ENCODE measurements at places on chromosomes 3 and 15.

DNA sequence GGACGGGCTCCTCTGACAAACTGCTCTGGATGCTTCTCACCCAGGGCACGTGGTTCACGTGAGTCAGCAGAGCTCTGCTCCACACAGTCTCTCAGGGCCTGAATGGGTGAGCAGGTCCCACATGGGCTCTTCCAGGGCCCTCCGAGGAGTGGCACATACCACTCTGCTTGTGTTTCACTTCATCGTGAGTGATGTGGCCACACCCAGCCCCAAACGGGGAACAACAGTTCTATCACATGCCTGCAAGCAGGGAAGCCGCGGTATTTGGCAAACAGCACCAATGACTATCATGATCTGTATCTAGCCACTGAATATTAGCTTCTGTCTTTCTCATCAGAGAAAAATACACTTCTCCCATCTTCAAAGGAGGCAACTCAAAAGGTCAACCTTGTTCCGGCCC lies 352.8 kb downstream of the GABRG3 start:
- no peak for DNase-seq

- DNase-seq = peak; percentile 56
Measured at GRCh38 chr3:64340641-64341101, 115.4 kb upstream of the PRICKLE2 start.

DNA sequence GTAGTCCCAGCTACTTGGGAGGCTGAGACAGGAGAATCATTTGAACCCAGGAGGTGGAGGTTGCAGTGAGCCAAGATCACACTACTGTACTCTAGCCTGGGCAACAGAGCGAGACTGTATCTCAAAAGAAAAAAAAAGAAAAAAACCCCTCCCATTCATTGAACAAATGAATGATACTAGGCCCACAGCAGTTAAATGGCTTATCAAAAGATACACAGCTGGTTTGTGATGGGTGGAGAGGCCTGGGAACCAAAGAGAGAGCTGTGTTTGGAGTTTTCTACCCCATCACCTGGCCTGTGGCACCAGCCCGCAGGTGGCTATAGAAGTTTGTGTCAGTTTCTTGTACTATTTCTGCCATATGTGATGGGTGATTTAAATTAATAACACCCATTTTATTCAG lies 43.1 kb upstream of the LCTL start:
- no peak for DNase-seq

DNA sequence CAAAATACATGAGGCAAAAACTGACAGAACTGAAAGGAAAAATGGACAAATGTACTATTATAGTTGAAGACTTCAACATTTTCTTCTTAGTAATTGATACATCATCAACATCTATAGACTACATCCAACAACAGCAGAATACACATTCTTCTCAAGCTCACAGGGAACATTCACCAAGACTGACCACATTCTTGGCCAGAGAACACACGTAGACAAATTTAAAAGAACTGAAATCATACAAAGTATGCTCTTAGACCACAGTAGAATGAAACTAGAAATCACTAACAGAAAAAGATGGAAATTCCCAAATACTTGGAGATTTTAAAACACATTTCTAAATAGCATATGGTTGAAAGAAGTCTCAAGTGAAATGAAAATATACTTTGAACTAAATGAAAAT lies 55.1 kb upstream of the NSMCE3 start:
- DNase-seq = no peak

DNA sequence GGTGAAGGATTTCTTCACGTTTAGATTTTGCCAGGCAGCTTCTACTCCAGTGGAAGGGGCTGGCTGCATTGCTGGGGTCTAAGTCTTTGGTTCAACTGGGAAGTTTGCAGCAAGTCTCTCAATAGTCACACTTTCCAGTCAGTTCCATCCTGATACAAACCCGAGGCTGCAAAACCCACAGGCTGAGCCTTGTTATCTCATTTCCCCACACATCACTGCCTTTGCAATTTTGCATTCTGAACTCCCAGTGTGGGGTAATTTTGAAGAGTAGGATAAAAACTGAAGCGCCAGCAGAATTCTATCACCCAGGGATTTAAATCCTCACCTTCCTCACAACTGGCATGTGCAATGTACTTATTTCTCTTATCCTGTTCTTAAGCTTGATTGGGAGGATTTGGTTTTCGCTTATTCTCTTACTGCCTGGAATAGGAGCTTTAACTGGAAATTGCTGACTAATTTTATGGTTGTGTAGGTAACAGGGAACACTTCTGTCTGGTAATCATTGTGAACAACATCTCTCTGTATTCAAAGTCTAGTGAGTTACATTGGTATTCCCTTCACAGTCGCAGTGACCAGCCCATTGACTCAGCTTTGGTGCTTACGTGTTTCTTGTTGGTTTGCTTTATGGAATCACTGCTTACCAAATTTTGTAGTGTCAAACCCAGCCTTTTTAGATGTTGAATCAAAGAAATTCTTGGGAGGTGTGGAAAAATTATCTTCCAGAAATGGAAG lies 142.0 kb upstream of the TOPAZ1 start:
- no peak for DNase-seq

GRCh38 chr3:13091898-13092611 lies 18.8 kb upstream of the IQSEC1 start:
- peak; percentile 55 for DNase-seq

DNA sequence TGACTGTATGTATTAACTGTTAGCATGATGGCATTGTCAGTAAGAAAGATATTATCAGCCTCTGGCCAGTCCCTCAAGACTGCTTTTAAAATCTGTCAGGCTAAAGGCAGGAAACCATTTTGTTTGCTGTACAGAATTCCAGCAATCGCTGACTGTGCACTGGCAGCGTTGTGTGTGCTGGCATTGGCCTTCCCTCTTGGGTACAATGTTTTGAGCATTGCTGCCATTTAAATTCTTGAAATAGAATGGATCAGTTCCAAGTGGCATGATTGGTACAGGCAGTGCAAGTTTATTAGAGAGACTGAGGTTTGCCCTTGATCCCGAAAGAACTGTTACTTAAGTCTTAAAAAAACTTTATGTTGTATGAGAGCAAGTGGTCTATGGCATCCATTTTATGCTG lies 788.7 kb downstream of the OTOL1 start:
- DNase-seq = no peak

DNA sequence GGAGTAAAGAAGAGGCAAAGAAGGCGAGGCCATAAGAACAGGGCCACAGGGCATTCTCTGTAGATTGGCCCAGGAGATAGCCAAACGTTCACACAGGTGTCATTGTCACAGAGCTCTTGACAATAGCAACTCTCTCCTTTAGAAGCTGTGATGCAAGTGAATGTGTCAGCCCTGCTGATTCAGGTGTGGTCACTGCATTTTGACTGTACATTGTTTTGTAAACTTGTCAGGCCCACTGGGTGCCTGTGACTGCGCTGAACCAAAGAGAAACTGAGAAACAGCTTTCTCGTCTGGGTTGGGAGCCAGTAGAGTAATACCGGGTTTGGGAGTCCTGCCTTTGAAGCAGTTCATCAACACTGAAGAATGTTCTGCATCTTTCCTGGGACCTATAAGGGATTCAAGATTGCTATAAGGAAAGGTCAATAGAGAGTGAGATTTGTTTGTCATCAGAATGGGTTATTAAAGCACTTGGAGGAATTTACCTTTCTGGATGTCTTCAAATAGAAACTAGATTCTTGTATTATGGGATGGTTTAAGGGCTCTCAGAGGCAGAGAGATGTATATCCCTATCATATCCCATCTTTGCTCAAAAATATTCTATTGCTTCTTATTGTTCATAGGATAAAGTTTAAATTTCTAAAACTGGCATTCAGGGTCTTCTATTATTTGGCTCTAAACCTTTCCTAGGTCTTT lies 45.4 kb downstream of the TMEM45A start:
- DNase-seq = no peak

DNA sequence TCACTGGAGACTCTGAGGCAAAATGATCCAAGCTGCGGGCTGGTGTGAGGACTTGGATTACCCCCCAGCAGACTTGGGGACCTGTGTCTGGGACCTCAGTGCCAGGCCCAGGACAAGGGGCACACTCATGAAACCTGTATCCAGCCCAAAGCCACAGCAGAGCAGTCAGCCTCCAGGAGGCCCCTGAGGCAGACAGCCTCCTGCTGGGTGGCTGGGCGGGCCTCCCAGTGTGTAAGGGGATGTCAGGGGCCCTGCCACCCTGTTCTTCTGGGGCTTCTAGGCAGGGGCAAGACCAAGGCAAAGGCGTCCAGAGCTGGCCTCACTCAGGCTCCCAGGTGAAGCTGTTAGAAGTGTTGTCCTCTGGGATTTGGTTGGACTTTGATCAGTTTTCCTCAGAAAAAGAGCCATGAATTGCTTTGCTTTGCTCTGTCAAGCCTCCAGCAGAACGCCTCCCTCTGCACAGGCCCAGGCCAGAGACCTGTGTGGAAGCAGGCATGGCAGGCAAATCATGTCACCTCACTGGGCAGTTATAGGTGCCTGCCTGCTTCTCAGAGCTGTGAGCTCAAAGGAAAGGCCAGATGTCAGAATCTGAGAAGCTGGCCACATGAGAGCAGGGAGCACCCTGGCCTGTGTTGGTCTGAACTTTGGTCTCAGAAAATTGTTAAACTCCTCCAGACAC lies 77.4 kb downstream of the SMAD6 start:
- DNase-seq = peak; percentile 63

GRCh38 chr15:40766194-40766815 lies 2.4 kb downstream of the GCHFR start:
- DNase-seq = peak; percentile 70

DNA sequence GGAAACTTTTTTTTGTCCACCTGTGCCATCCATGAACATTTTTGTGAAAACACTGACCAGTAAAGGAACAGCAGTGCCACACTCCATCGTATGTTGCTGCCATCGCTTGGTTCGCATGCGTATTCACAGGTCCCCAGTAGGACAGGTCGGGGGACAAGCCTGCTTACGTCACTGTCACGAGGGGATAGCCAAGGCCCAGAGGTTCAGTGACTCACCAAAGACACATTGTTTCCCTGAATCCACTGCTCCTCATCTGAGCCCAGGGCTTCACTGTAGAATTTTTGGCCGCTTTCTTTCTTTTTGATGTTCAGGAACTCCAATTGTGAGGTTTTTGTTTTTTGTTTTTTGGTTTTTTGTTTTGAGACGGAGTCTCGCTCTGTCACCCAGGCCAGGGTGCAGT lies 5.9 kb downstream of the ADPRH start:
- DNase-seq = no peak

DNA sequence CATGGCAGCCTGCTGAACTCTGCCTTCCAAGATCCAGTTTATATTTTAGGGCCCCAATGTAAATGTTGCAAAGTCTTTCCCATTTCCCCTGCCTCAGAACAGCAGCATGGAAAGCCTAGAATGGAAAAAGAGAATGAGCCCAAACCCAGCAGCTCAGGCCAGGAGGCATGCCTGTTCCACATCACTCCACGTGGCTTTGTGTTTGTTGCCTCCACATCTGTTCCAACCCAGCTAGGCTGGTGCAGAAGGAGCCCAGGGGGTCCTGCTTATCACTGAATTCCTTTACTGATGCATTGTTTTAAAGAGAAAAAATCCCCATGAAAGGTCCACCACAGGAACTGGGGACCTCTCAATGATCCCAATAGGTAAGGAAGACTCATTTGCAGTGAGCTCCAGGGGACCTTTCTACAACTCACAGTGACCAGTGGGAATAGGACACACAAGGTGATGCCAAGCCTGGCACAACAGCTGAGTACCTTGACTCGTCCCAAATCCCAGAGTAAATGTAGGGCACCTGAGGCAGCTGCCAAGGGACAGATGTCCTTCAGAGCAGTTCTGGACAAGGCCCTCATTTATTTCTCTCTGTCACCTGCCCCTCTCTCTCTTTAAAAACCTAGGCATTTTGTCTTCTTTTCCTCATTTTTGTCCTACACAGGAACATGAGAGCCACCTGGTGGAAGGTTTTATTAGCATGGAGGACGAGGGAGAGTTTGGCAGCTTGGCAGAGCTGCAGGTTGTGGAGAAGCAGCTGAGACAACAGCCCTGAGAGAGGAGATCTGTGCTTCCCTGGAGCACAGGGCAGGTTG lies 41.7 kb upstream of the ADAMTS17 start:
- peak; percentile 20 for DNase-seq

DNA sequence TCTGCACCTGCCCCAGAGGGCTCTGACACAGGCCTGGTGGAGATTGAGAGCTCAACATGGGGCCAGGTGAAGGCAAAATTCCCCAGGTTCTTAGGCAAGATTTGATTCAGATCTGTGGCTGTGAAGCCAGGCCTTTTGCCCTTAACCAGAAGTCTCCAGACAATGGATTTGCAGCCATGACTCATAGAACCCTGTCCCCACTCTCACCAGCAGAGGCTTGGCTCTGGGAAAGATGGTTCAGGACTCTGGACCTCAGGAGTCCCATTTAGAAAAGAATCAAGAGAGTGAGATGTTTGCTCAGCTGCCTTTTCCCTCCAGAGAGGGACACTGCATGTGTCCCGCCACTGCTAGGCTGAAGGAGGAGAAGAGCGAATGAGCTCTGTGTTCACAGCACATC lies 361.4 kb upstream of the ICE2 start:
- peak; percentile 25 for DNase-seq

DNA sequence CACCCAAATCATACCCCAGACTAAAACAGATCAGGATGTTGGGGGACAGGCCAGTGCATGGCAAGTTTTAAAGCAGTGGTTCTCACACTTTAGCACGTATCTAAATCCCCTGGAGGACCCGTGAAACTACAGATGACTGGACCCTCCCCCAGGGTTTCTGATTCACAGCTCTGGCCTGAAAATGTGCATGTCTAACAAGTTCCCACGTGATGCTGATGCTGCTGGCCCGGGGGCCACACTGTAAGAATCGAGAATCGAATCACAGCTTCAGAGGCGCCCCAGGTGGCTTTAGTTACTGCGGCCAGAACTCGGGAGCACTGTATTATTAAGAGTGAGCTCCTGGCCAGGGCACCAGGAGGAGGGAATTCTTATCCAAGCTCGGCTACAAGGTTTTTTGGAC lies 11.6 kb downstream of the ADAMTS17 start:
- no peak for DNase-seq

DNA sequence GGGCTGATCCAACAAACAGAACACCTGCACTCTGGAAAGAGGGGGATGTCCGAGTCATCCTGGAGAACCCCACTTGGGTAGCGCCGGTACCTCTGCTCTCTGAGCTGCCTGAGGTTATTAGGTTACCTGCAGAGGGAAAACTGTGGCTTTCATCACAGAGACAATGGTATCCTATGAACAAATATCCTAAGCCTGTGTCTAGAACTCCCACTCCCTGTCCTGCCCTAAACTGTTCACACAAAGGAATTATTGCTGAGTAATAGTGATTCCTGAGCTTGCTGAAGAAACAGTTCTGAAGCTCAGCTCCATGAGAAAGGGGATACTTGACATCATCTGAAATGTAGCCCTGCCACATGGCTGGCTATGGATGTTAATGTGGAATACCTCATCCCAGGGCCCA lies 31.9 kb upstream of the WNT5A start:
- DNase-seq = peak; percentile 62

- DNase-seq = no peak
Measured at GRCh38 chr3:143648218-143648617, 200.1 kb downstream of the SLC9A9 start.

- no peak for DNase-seq
Measured at GRCh38 chr15:56205061-56205876, 38.4 kb downstream of the RFX7 start.

GRCh38 chr3:16788440-16789056 lies 96.2 kb upstream of the PLCL2 start:
- no peak for DNase-seq

- DNase-seq = no peak
Measured at GRCh38 chr3:87792534-87793336, 266.1 kb downstream of the CGGBP1 start.

- no peak for DNase-seq
Measured at GRCh38 chr3:56887402-56888025, 85.8 kb upstream of the ARHGEF3 start.

All from M059J (cell line).